Regular cardiac myocyte (primary cell): ENCODE measurements at places on chromosomes 13 and 19. TPM values are rescaled to one million over a fixed set of nuclear protein-coding genes. Genes with fewer than 3 reads are reported as not detected.

Gene SSC5D
- total RNA-seq = 6.7 and 11.6 TPM in 2 replicates

Gene TMEM38A
- 2.1 and 5.9 TPM in 2 replicates for total RNA-seq

Gene ZNF808
- total RNA-seq = 18.6 and 20.9 TPM in 2 replicates

Gene NRTN
- 0.28 TPM in 1 of 2 replicates, not detected in the other for total RNA-seq

Gene OR7C1
- not detected in 2 replicates for total RNA-seq

Gene ZNF610
- 2.5 and 4.8 TPM in 2 replicates for total RNA-seq

Gene DNAAF3
- 0.77 and 0.85 TPM in 2 replicates for total RNA-seq
